Left cardiac atrium (tissue), 4 donors: ENCODE measurements at places on chromosomes 12 and 14. TPM values are rescaled to one million over a fixed set of nuclear protein-coding genes. Genes with fewer than 3 reads are reported as not detected.

OVCH1 gene
- total RNA-seq: 0.31 TPM

SLC5A8 gene
- total RNA-seq: not detected

DNA sequence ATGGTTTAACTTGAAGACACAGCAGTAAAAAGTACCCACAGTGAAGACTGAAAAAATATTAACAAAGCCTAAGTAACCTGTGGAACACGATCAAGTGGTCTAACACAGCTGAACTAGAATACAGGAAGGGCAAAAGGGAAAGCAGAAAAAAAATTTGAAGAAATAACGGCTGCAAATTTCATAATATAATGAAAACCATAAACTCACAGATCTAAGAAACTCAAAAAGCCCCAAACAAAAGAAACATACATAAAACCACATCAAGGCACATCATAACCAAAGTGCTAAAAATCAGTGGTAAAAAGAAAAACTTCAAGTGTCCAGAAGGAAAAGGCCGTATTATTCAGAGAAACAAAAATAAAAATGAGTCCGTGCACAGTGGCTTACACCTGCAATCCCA, 30.9 kb downstream of the SPPL3 start:
- no peak for DNase-seq

DNA sequence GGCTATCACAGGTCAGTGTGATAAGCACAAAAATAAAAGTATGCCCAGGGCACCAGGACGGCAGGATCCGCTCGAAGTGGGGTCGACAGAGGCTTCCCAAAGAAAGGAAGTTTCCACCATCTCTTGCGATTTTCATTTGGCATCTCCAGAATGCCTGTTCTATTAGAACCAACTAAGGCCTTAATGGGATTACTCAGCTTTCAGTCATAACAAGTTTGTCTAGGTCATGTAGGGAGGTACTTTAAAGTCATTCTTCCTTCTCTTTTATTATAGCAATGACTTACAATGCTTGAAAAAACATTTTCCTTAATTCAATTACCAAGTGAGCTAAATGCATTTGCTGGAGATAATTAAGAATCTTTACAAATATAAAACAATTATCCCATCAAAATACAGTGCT, 83.6 kb upstream of the DIO3 start:
- DNase-seq: no peak
